ENCODE measurements at places on chromosomes 7 and 10.
A peak's percentile ranks its signal among the peaks of the same experiment; 100 is the strongest.

DNA sequence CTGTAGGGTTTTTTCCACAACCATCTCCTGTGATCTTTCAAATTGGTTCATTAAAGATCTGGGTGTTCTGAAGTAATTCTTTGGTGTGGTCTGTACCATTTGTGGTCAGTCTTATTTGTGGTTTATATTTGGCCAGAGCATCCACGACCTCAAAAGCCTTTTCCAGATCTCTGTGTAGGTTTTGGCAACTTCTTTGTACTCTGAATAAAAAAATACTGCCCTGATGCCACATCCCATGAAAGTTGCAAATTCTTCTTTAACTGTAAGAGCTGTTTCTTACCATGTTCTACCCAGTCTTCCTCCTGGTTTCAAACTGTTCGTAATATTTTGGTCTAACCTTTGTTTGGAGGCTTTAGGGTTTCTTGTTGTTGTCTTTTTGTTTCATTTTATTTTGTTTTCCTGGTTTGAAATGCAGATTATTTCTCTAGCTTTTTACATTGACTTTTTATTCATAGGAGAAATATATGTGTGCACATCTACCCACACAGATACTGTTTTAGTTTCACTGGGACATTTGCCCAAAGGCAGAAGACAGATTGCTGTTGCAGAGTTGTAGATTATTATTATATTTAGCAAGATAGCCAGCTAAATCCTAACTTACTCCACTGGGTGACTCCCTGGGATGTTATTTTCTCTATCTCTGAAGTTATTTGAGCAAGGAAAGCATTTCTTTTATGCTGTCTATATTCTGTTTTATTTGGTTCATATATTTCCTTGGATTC is 123.2 kb upstream of the SAMD8 start:
- no peak for DNase-seq

DNA sequence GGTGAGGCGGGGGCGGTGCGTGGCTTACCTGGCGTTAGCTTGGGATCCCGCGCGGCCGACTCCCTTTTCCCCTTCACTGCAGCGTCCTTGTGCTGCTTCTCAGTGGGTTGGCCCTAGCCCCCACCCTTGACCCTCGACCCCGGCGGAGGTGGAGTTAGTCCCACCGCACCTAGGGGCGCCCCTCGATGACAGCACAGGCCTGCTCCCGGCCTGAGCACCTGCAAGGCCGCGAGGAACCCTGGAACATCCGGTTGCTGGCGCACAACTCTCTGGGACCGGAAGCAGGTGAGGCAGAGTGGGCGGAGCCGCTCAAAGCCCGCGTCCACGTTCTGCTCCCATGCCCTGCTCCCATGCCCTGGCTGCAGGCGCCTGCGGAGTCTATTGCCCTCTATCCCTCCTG is 266.9 kb downstream of the USP6NL start:
- no peak for DNase-seq

DNA sequence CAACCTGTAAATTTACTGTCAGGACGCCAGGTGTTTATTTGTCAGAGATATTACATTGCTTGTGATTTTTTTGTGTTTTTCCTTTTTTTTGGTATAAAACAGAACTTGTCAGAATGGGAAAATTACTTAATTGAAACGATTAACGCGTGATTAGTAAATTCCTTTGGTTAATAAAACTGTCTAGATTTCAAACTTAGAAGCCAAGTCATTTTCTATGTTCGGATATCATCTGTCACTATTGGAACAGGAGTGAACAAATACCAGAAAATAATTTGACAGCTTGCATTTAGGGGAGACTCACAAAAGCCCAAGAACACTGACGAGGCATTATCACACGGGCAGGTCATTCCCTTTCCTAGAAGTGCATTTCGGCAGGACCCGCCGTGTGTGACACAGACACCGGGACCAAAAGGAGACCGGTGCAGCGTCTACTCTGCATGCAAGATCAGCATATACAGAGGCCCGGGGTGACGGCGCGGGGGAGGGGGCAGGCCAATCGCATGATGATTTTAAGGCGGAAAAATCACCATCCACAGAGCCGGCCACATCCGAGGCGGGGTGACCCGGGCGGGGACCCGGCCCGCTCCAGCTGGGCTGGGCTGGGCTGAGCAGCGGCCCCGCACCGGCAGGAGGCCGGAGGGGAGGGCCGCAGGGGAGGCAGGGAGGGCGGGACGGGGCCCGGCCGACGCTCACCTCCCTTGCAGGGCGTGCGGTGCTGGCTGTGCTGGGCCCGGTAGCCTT is 841 bp downstream of the GLUD1 start:
- DNase-seq = peak; percentile 23

GRCh38 chr7:36487756-36488336 is 98.2 kb downstream of the ANLN start:
- DNase-seq = peak; percentile 68

DNA sequence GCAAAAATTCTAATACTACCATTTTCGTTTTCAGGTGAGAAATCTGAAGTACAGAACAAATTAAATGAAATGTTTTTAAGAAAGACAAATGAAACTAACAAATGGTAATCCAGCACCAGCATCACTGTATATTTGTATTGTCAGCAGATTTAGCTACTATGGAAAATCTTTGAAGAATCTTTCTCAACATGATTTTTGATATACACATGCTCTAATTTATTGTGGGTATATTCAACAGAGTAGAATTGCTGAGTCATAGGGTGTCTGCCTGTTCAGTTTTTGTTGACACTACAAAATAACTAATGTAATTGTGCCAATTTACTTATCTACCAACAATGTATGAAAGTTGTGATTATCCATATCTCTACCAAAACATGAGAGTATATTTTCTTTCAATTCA is 437.6 kb downstream of the PCDH15 start:
- DNase-seq = no peak

- no peak for DNase-seq
Observed at GRCh38 chr7:44694326-44694725, 54.3 kb upstream of the ZMIZ2 start.

DNA sequence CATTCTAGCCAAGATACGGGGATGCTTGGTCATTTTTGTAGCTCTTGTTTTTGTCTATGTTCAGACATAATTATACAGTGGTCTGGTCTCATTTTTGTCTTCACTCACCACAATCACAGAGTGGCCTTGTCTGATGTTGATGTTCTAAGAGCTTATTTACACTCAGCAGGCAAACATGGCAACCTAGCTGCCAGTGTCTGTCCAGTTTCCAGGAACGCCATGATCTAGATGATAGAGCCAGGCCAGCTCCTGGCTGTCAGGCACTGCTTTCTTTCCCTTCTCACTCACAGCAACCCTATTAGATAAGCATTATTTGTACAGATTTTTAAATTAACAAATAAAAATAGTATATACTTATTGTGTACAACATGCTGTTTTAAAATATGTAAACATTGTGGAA is 98.6 kb upstream of the PHF14 start:
- no peak for DNase-seq
